ENCODE measurements at places on chromosomes 5 and 9.

DNA sequence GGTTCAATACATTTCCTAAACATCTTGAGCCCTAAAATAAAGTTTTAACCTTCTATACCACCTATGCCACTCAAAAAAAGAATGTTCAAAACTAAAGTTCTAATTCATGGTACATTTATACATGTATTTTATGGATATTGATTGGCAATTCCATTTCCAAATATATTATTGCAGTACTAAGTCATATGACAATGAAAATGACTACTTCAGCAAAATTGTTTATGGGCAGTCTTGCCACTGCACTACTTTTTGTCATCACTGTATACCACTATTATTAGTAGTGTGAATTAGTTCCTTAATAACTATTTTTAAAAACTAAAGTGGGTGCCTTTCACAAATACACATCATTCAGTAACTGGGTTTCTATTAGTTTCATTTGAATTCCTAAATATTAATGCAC lies 199.6 kb upstream of the CYLC2 start:
- DNase-seq = no peak

DNA sequence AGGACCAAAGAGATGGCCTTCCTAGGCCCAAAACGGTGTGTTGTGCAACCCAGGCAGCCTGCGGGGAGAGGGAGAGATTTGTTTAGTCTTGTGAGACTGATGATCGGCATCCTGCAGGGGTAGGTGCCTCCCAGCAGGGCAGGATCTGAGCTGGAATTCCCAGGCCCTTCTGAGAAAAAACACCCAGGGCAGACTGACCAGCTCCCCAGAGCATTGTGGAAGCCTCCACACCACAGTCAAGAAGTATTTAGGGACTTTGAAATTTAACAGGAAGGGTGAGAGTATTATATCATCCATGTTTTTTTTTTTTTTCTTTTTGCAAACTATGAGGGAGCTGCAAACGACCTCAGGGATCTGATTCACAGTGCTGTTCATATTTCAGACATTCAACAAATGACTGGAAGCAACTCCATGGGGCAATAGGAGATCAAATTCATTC lies 104.5 kb upstream of the LHFPL2 start:
- DNase-seq = no peak

- DNase-seq = no peak
Measured at GRCh38 chr5:77993141-77993854, 217.2 kb upstream of the TBCA start.

DNA sequence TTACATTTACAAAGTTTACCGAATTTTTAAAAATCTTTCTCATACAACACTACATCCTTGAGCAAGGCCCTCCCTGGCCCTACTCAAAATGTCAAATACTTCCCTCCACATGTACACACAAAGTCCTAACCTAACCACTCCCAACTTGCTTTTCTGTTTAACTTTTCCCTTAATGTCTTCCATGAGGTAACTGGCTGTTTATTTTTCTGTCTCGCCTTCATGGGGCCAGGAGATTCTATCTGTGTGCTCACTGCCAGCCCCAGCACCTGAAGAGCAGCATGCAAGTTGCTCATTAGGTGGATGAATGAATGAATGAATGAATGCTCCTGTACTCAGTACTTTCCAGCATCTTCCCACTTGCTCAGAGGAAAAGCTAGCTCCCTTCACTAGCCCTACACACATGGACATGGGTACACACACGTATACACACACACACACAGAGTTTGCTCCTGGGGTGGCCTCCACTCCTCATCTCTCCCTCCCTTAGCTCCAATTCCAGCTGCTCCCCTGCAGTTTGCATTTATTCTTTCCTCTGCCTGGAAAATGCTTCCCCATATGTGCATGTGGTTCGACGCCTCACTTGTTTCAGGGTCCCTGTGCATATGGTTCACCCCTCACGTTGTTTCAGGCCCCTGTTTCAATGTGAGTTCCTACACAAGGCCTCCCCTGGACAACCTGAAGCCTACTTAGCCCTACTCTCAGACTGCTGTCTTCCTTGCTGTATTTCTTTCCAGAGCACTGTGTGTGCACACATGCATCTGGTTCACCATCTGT lies 165.2 kb downstream of the ROR2 start:
- DNase-seq = no peak

DNA sequence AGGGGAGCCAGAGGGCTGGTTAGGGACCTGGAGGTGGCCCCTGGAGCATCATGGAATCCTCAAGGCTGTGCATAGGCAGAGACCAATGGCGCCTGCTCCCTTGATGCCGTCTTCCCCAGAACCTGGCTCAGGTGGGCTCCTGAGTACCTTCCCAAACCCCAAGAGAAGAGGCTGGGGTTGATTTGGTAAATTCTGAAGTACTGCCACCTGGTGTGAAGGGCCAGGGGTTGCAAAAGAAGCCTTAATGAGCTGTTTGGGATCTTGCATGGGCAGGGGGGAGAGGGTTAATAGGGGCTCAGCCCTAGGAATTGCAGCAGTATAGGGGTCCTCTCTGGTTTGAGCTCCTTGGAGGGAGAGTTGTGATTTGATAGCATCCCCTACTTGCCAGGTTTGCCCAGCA lies 52.1 kb downstream of the CYSTM1 start:
- no peak for DNase-seq

- no peak for DNase-seq
Measured at GRCh38 chr5:16894236-16895057, 41.6 kb downstream of the MYO10 start.

- DNase-seq = no peak
Measured at GRCh38 chr9:3846573-3846972, 320.8 kb upstream of the RFX3 start.

GRCh38 chr5:43683884-43684471 lies 81.0 kb downstream of the NNT start:
- DNase-seq = no peak

DNA sequence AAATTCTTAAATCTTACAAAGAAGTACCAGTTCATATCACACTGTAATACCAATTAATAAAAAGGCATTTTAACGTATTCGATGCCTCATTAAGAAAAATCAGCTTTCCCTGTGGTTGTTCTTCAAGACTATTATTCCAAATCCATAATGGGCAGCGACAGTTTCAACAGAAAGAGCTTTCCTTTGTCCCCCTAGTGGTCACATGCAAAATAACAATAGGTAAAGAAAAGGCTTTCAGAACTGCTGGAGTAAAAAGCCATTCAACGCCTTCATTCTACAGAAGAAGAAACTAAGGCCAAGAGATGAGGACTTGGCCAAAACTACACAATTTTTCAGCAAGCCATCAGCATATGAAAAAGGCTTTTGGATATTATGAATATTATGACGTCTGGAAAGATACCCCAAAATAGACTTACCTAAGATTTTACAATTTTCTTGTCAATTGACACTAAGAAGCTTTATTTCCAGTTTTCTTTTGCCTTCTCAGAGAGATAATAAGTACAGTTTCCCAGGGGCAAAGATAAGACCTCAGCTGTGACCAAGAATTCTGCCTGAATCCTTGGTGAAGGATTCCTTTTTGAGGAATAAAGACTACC lies 6.7 kb upstream of the CDH6 start:
- DNase-seq = peak; percentile 38

DNA sequence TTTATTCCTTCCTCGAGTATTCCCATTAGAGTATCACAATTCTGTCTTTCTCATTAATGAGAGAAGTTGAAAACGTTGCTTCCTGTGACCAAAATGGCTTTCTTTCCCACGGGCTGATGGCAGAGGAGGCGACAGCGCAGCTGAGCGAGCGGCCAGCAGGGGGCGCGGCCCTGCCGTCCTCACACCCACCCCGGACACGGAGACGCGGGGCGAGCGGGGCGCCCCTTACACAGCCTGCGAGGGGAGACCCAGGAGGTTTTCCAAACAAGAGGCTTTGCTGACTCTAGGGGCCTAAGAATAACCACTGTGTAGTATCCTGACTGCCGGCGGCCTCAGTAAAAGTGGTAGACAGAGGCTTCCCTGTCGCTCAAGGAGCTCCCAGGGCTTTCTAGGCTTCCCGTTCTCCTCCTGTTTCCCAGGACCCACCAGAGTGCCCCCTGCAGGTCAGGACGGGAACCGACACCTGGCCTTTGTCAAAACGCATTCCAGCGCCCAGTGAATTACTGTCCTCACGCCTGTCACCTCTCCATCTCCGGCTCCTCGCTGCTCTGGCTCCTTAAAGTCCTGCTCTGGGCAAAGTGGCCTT lies 27.3 kb upstream of the FGF1 start:
- peak; percentile 80 for DNase-seq

- peak; percentile 45 for DNase-seq
Measured at GRCh38 chr9:4530375-4530774, 40.1 kb downstream of the SLC1A1 start.

DNA sequence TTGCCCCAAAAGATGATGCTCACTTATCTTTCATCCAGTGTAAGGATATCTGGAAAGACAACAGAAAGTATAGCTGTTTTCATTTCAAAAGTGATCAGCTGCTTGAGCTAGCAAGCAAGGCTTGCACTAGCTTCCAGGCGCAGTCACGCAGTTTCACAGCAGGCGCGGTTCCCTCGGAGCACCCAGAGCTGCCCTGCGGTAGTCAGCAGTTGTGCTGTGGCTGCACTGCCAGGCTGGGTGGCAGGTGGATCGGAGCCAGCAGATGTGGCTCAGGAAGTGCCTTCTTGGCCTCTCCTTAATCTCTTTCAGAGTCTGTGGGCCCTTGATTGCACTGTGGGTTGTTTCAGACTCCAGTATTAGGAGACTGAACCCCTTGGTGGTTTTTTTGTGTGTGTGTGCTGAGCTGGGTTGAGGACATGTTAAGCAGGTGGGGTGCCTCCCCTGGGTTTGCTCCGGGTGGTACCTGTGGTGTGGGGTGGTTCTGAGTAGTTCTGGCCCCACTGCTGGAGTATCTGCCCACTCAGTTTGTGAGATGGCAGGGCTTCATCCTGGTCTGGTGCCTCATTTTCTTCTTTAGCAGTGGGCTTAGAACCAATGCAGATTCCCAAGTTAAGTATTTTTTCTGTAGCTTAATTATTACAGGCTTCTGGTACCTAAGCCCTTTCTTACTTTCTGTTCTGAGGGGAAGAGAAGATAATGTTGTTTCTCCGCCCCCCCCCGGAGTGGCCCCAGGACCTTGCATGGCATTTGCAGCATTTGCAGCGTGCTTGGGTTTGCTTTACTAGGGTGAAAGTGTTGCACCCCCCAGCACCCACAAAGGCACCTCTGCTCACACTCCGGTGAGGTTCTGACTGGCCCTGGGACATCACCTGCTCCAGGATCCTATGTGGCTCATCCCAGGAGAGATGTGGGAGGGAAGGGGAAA lies 16.4 kb downstream of the TENT4A start:
- DNase-seq = peak; percentile 28

- DNase-seq = no peak
Measured at GRCh38 chr5:138386290-138386689, 33.8 kb downstream of the KDM3B start.

DNA sequence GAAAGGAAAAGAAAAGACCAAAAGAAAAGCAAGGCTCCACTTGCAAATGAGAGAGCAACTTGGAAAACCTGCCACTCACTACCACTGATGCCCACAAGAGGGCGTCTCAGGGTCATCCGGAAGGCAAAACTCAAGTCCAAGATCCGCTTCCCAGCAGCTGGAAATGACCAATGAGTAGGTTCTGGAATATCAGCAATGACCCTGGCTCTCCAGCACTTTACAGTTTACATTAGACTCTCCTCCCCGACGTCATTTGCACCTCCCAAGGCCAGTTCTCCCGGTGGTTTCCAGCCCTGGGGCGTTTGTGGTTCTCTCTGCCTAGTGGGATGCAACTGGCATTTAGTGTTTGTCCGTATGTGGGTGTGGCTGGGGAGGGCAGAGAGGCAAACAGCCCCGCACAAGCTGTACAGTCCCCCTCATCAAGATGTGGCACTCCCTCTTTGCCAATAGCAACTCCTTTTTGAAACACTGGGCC lies 193.8 kb upstream of the ZNF618 start:
- DNase-seq = peak; percentile 33

DNA sequence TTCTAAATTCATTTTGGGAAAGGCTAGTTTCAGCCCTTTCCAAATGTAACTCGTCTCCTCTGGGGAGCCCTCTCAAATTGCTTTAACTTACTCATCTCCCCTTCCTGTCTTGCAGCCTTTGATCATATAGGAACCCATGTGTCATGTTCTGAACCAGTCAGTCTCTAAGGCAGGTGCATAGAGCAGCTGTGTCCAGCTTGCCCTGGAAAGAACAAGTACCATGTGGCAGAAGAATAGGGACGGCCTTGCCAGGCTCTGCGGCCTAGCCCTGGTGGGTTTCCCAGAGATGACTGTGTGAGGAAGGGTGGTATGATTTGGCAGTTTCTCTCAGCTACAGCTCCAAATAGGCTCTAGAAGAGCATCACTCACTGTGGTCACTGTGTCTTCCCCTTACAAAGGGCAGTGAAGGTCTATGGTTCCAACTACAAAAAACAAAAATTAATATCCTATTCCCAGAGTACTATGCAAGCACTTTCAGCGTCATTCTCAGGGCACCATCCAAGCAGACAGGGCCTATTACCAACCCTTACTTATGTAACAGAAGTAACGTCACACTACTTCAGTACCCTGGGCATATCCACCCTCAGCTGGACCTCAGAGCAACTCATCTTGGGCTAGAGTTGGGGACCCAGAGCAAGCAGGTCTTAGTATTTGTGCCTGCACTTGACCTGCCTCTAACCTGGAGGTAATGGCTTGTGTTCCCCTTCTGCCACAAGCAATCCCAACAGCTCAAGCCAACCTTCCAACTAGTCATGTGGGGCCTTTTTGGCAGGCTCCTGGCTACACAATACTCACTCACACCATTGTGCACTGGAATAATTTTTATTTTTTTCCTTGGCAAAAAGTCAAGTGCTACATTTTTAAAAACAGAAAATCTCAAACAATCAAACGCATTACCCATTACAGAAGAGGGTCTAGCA lies 37.2 kb upstream of the UBAP2 start:
- no peak for DNase-seq

DNA sequence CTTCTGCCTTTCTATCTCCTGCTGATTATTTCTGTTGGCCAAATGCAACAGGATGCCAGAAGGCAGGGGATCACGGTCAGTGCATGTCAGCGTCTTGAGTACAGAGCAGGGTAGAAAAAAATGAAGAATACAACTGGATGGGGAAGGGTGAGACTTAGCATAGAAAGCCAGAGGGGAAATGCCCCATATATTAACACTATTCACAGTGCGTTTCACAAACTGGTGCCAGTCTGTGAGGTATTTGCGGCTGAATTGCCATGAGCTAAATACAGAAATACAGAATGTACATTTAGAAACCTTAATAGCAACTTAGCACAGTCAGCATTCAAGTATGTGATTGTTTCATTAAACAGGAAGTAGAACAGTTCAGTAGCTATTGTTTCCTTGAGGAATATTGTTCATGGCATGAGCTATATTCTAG lies 31.0 kb upstream of the SLC1A3 start:
- no peak for DNase-seq

GRCh38 chr9:120711354-120711753 lies 2.9 kb downstream of the MEGF9 start:
- DNase-seq = no peak
